ENCODE measurements at places on chromosomes 16 and 17. TPM values are rescaled to one million over a fixed set of nuclear protein-coding genes. Genes with fewer than 3 reads are reported as not detected.

The TBC1D26 gene
- total RNA-seq, result not detected

DNA sequence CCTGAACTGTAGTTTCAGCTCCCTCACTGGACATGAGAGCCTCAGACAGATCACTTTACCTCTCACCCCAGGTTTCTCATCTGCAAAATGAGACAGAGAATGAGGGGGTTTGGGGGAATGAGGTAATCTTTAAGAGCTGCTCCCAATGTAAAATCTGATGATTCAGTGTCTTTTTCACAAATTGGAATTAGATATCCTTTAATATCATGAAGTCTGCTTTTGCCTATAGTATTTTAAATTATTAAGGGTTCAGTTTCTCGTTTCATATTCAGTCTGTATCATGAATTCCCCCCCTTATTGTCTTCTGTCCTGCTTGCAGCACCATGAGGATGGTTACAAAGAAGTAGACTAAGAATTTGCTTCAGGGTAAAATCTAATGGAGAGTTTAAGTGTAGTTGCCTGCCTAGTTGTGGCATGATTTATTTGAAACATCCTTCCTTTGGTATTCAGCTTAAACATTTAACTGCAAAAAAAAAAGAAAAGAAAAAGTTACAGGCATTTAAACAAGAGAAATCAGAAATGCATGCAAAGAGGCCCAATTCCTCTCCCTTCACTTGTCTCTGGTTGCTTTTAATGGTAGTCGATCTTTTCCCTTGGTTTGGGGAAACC, 77.3 kb downstream of the WNT3 start:
- H3K4me3 ChIP-seq, result no peak overlapping the region
- no peak for DNase-seq
- H3K36me3 ChIP-seq, result peaks cover 7% of the 10 kb centered on the region
- no peaks in the 10 kb centered on the region for H3K4me1 ChIP-seq

DNA sequence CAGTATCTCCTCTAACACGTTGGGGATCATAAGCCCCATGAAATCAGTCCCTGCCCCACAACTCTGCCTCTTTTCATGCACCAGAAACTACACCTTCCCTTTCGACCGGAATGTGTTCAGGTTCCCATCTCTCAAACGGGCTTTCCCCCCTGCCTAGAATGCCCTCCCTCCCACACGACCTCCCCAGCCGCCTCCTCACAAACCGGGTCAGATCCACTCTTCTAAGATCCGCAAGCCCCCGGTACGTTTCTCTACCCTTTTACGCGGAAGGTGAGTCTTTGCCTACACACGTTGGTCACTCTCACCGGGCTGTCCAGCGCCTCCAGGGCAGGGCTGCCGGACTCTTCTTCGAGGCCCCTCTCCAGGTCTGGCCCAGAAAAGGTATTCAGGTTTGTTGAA, 708 bp downstream of the DHX33 start:
- H3K27ac ChIP-seq, result no peak overlapping the region
- H3K27me3 ChIP-seq, result no peaks in the 10 kb centered on the region
- DNase-seq, result no peak

The NDUFAF8 gene
- 6.5 TPM for total RNA-seq

DNA sequence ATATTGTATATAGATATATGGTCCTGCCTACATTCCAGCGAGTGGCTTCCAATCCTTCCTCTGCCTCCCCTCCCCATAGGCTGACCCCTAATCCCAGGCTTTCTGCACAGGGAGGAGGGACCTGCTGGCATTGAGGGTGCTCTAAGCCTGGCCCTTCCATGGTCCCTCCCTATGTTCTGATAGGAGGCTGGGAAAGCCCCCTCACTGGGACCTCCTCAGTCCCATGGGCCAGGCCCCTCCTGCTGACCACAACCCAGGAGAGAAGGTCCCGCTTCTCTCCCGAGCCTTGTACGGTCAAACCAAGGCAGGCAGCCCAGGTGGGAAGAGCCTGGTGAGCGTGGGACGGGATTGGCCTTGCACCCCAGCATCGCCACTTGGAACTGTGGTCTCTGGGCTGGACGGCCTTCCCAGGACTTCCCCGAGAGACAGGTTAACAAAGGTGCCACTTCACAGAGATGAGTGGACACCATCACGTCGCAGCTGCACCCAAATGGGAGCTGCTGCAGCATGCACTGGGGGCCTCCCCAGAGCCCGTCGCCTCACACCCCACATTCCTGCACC, 859 bp downstream of the ALDH3A1 start:
- H3K36me3 ChIP-seq, result no peaks in the 10 kb centered on the region
- DNase-seq, result no peak
- no peak overlapping the region for H3K4me3 ChIP-seq
- no peaks in the 10 kb centered on the region for H3K27me3 ChIP-seq

DNA sequence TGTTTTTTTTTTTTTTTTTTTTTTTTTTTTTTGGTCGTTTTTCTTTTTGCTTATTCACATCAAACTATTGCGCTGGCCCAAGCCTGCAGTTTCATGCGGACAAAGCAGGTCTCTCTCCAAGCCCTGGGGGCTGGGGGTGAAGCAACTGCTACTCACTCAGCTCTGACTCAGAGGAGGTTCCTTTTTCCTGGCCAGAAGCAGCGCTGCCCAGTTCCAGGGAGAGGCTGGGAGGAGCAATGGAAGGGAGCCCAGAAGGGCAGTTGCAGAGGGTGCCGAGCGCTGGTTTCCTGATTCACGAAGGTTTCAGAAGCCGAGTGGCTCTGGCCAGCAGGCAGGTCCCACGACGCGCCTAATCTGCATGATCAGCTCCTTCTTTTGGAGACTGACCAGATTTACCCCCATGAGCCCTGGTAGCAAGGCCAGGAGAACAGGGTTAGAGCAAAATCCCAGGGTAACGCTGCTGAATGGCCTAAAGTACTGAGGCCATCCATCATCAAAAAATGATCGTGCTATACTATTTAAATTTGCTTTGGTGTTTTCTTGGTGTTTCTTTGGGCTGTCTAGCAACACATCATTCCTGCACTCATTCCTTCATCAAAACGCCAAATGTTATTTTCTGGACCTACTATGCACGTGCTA, 144.7 kb upstream of the SOX9 start:
- no peaks in the 10 kb centered on the region for H3K27me3 ChIP-seq
- DNase-seq, result peak; percentile 76
- H3K27ac ChIP-seq, result peak overlapping the region; percentile 41
- peaks cover 5% of the 10 kb centered on the region for H3K4me1 ChIP-seq

The OTOP3 gene
- not detected for total RNA-seq

GRCh38 chr17:6348891-6349290, 86.0 kb downstream of the AIPL1 start:
- no peaks in the 10 kb centered on the region for H3K4me1 ChIP-seq
- DNase-seq, result no peak

The EVPLL gene
- total RNA-seq, result not detected

The GABARAPL2 gene
- total RNA-seq, result 56.1 TPM

- peaks cover 24% of the 10 kb centered on the region for H3K36me3 ChIP-seq
- no peaks in the 10 kb centered on the region for H3K4me1 ChIP-seq
- H3K4me3 ChIP-seq, result no peak overlapping the region
- no peak overlapping the region for H3K27ac ChIP-seq
- no peaks in the 10 kb centered on the region for H3K27me3 ChIP-seq
Observed at GRCh38 chr16:27704252-27704651, 154.3 kb downstream of the KATNIP start.

The KRT36 gene
- total RNA-seq, result not detected

DNA sequence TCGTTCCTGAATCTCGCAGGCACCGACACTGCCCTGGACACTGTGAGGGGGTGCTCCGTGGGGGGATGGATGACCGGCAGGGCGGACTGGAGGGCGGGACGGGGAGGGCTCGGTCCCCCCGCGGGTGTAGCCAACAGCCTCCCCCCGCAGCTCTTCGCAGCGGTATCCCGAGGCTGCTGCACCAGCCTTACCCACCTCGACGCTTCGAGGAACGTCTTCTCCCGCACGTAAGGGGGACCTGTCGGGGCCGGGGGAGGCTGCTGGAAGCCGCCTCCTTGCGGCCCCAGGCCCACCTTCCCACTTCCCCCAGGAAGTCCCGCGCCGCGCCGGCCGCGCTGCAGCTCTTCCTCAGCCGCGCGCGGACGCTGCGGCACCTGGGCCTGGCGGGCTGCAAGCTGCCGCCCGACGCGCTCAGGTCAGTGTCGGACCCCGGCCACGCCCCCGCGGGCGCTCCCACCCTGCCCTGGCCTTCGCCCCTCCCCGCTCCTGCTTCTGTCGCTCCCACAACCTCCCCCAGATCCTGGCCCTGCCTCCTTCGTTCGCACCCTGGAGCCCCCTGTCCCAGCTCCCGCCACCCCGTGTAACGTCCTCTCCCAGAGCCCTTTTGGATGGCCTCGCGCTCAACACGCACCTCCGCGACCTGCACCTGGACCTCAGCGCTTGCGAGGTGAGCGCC, 3.3 kb downstream of the CARMIL2 start:
- no peaks in the 10 kb centered on the region for H3K36me3 ChIP-seq
- peaks cover 1% of the 10 kb centered on the region for H3K4me1 ChIP-seq
- no peak for DNase-seq
- H3K27me3 ChIP-seq, result peaks cover 42% of the 10 kb centered on the region

The SCNN1G gene
- total RNA-seq, result not detected

The AANAT gene
- not detected for total RNA-seq

DNA sequence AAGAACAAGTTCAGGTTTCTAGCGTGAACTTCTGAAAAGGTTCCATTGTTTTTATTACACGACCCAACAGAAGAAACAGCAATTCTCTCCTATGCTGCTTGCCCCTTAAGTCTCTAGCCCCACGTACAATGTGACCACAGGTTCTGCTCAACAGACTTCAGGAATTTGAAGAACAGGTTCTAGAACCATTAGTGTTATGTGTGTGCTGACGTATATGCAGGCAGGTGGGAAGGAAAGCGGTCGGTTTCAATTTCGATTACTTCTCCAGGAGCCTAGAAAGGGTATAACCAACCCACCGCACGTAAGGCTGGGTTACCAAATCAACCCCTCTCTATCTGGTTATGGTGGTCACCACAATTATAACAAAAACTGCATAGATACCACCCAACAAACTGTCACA, 39.4 kb downstream of the XPO6 start:
- no peaks in the 10 kb centered on the region for H3K27me3 ChIP-seq
- H3K36me3 ChIP-seq, result peaks cover 64% of the 10 kb centered on the region
- H3K4me1 ChIP-seq, result no peaks in the 10 kb centered on the region
- H3K27ac ChIP-seq, result no peak overlapping the region
- no peak overlapping the region for H3K4me3 ChIP-seq

DNA sequence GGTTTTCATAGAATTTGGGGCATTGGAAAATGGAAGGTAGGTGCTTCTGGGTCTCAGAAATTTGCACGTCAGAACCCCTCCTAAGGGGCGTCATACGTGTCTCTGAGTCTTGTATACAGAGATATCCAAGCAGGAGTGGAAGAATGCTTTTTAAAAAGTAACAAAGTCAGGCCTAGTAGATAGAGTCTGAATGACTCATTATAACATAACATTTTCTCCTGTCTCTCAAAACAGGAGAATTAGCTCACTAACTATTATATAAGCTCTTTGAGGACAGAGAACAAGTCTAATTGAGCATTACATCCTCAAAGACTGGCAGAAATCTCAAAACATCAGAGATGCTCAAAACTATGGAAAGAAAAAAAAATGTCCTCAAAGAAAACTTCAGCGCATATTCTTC, 86.1 kb upstream of the CCL2 start:
- no peak for DNase-seq
- H3K27ac ChIP-seq, result no peak overlapping the region
- H3K27me3 ChIP-seq, result no peaks in the 10 kb centered on the region

The FBXO39 gene
- not detected for total RNA-seq

DNA sequence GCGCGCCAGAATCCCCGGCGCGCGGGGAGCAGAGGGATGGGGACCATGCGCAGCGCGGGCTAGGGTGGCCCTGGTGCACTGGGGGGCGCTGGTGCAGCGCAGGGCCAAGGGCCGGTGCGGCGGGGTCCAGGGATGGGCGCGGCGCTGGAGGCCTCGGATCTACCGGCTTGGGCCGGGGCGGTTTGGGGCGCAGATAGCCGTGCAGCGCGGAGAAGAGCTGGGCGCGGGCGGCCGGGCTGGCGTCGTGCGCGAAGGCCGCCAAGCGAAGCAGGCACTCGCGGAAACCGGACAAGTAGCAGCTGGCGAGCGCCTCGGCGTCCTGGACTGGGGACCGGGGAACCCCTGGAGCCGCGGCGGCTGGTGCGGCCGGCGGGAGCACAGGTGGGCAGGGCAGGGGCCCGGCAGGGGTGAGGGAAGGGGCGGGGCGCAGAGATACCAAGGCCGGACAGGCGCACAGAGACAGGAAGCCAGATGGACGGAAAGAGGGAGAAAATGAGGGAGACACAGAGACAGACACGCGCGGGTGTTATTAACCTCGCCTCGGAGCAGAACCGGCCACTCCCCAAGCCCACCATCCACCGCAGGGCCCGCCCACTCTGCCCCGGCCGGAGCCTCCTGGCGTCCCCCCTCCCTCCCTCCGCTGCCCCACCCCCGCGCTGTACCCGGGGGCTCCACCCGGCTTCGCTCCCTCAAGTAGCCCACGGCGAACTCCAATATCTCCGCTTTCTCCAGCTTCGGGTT, 2.1 kb downstream of the HES7 start:
- H3K36me3 ChIP-seq, result no peaks in the 10 kb centered on the region
- H3K4me3 ChIP-seq, result peak overlapping the region; percentile 57
- H3K27me3 ChIP-seq, result no peaks in the 10 kb centered on the region
- H3K27ac ChIP-seq, result no peak overlapping the region
- H3K4me1 ChIP-seq, result peaks cover 61% of the 10 kb centered on the region
- no peak for DNase-seq

- H3K27ac ChIP-seq, result no peak overlapping the region
- H3K4me1 ChIP-seq, result no peaks in the 10 kb centered on the region
- H3K27me3 ChIP-seq, result no peaks in the 10 kb centered on the region
- DNase-seq, result no peak
- no peaks in the 10 kb centered on the region for H3K36me3 ChIP-seq
Observed at GRCh38 chr16:8996891-8997290, 33.2 kb upstream of the USP7 start.

DNA sequence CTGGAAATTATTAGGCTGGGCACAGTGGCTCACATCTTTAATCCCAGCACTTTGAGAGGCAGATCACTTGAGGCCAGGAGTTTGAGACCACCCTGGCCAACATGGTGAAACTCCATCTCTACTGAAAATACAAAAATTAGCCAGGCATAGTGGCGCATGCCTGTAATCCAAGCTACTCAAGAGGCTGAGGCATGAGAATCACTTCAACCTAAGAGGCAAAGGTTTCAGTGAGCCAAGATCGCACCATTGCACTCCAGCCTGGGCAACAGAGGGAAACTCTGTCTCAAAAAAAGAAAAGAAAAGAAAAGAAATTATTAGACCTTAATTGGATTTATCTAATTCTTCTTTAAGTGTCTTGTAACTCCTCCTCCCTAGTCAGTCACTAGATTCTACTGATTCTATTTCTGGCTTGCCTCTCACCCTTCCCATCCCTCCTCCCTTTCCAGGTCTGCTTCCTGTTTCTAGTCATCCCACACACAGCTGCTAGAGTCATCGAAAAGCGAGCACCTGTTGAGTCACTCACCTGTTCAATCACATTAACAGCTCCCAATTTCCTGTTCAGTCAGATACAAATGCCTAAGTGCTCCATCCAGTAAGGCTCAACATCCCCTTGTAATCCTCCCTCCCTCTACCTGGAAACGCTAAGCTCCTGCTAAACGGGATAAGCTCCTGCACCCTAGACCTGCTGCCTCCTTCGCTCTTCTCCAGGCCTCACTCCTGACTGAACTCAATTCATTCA, 34.6 kb downstream of the ERN1 start:
- peaks cover 3% of the 10 kb centered on the region for H3K36me3 ChIP-seq
- no peaks in the 10 kb centered on the region for H3K27me3 ChIP-seq
- no peak overlapping the region for H3K4me3 ChIP-seq
- DNase-seq, result no peak
- H3K27ac ChIP-seq, result no peak overlapping the region
- H3K4me1 ChIP-seq, result no peaks in the 10 kb centered on the region

The SLC5A11 gene
- total RNA-seq, result not detected
